ENCODE measurements at places on chromosomes 5 and 9.

DNA sequence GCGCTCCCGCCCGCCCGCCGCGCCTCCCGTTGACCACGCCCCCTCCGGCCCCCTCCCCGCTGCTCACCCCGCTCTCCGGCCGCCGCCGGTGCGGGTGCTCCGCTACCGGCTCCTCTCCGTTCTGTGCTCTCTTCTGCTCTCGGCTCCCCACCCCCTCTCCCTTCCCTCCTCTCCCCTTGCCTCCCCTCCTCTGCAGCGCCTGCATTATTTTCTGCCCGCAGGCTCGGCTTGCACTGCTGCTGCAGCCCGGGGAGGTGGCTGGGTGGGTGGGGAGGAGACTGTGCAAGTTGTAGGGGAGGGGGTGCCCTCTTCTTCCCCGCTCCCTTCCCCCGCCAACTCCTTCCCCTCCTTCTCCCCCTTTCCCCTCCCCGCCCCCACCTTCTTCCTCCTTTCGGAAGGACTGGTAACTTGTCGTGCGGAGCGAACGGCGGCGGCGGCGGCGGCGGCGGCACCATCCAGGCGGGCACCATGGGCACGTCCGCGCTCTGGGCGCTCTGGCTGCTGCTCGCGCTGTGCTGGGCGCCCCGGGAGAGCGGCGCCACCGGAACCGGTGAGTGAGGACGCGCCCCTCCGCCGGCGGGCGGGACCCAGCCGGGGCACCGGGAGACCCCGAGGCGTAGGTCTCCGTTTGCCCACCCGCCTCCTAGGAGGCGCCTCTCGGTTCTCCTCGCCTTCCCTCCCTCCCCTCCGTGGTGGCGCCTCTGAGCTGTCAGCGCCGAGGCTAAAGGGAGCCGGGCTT, at the start of gene VLDLR:
Gene VLDLR, plus strand, starts transcription at position 66 of the 739 bp plus-strand sequence. Its CDS starts 403 bp downstream, at position 469.
- no peak for DNase-seq

- no peak for DNase-seq
These were observed 71.7 kb downstream of the PCSK5 start for GRCh38 chr9:75962013-75962661.

DNA sequence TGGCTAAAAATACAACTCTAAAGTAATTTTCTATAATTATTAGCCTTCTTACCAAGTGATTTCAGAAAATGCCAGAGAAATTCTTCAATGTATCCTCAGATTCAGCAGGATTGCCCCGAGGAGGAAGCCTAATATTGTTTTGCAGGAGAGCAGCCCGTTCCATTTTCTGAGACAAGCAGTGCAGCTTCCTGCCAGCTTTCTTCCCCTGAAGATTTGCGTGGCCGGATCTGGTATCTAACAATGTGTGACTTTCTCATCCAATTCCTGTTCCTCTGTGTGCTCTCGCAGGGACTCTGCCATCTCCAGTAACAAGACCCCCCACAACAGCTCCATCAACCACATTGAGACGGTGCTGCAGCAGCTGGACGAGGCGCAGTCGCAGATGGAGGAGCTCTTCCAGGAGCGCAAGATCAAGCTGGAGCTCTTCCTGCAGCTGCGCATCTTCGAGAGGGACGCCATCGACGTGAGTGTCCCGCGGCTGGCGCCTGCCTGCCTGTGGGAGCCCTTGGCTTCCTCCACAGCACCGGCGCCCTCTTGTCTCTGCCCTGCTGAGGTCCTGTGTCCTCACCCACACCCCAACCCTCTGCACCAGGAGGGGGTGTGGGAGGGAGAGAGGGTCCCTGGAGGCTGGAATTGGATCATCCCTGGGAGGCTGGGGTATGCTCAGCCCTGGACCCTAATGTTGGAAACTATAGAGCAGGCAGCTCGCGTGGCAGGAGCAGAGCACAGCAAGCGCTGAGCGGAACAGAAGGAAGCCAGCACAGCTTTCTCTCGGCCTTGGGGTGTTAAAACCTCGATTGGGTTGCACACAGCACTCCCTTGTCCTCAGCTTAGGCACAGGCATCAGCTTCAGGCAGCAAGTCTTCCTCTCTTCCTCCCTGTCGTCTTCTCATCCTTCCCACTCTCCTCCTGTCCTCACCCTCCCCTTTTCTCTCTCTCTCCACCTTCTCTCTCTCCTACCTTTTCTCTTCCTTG, 216.2 kb downstream of the TRIO start:
- DNase-seq, result no peak

GRCh38 chr5:23506329-23507236, 826 bp upstream of the PRDM9 start:
- DNase-seq, result no peak

- peak; percentile 28 for DNase-seq
These were observed 560 bp upstream of the NDUFS6 start for GRCh38 chr5:1800472-1801221.

Measured in SJSA1 (cell line).